Stimulated activated CD8-positive, alpha-beta memory T cell treated with anti-CD3 and anti-CD28 coated beads, Interleukin-4, amount 100 ng/mL, for 1 hour (primary cell): ENCODE measurements at places on chromosomes 4 and X.
A peak's percentile ranks its signal among the peaks of the same experiment; 100 is the strongest.

GRCh38 chrX:13939741-13940597, 89.7 kb downstream of the GEMIN8 start:
- no peak for DNase-seq

DNA sequence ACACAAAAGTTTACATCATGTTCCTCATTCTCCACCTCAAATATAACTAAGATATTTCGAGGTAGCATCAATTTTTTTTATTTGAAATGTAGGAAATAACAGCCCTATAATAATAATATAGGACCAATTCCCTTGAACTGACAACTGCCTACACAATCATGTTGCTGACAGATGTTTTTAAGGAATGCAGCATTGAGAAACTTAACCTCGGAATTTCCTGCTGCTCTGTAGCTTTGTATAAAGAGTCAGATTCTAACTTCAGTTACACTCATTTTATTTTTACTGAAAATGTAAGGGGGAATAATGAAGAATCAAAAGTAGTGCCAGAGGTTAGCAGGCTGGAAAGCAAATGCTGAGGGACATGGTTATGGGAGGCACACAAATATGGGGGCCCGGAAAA, 235.8 kb downstream of the RBMX2 start:
- no peak for DNase-seq

GRCh38 chr4:76753814-76754213, 144.1 kb downstream of the SOWAHB start:
- no peak for DNase-seq

GRCh38 chr4:113588895-113589668, 172.5 kb downstream of the CAMK2D start:
- DNase-seq, result no peak

- no peak for DNase-seq
Observed at GRCh38 chrX:139078761-139079280, 367.3 kb upstream of the FGF13 start.

DNA sequence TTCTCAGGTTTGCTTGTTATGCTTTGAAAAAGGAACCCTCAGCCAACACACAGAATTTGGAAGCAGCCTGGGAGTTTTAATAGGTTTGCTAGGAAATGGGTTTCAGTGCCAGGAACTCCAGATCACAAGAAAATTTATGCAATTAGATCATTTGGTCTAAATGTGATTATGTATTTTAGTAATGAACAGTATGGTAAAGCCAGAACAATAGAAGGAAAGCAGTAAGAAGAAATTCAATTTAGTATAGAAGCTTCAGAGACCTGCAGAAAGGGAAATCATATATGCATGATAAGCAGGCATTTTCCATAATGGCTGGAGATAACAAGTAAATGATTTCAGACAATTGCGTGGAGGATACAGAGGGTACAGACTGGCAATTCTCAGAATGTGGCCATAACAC, 184.7 kb downstream of the KCNIP4 start:
- no peak for DNase-seq

GRCh38 chr4:112312610-112313239, 15.6 kb downstream of the ALPK1 start:
- DNase-seq, result no peak

- no peak for DNase-seq
Observed at GRCh38 chrX:107579956-107580355, 48.4 kb upstream of the PRPS1 start.

- no peak for DNase-seq
Observed at GRCh38 chr4:95517576-95518345, 31.0 kb downstream of the UNC5C start.

DNA sequence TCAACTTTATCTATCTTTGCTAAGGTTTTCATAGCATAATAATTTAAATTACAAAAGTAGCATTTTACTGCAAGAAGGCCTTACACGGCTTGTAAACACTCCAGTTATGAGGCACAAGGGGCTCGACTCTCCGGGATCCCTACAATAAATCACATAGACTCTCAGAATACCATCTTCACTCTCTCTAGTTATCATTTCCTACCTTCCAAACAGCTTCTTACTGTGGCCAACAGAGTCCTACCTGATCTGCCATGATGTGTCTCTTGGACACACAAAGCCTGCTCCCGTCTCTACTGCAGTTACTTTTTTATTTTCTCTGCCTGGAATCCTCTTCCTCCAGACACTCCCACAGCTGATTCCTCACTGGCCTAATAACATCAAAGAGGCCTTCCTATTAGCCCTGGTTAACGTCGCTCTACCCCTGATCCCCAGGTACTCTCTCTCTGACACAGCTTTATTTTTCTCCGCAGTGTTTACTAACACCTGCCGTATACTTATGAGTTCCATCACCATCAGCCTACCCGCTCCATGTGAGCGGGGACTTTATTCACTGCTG, 559.6 kb upstream of the DIPK2B start:
- no peak for DNase-seq

DNA sequence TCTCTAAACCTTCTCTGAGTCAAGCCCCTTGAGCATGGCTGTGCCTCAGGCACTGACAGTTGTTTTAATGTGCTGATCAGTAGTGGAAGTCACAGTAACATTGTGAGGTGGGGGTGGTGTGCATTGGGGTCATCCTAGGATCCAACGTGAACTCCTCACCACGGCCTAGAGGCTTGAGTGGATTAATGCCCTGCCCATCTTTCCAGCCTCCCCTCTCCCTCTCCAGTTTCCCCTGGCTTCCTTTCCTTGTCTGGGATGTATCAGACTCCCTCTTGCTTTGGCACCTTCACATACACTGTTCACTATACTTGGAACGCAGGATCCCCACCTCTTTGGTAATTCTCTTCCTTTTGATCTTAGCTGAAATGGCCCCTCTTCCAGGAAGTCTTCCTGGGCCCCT, 13.3 kb upstream of the PJA1 start:
- no peak for DNase-seq

DNA sequence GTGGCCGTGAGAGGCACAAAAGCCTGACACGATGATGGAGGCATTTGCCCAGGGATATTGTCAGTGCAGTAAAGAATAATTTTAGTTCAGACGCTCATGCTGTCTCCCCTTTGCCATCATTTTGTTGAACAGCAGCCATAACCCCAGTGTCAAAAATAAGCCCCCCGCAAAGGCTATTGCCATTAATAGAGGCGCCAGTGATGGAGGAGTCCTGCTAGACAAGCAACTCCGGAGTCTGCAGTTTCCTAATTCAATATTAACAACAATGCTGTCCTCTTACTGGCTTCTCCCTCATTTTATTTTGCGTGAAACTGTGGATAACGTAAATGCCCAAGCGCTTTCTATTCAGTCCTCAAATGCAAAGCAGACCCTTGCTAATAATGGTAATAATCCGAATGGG, 603 bp upstream of the SMS start:
- DNase-seq, result no peak

DNA sequence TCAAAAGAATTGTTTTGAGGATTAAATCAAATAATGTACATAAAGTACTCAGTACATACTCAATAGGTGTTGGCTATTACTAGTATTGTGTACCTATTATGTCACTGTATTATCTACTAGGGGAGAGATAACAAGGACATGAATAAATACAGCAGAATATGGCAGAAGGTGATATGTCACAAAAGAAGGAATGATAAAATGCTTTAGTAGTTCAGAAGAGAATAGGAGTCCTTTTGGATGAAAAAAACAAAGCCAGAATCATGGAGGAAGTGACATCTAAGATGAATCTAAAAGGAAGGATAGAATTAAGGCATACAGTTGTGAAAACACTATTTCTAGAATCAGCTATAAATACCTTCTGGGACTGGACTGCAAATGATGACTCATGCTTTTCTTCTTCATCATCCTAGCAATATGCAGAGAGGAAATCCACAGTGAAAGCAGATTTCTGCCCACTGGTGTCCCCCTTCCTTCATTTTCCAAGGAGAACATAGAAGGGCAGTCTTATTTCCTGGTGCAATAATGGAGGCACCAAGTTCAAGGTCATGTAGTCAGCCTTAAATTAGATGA, 98.7 kb downstream of the GLUD2 start:
- DNase-seq, result no peak

DNA sequence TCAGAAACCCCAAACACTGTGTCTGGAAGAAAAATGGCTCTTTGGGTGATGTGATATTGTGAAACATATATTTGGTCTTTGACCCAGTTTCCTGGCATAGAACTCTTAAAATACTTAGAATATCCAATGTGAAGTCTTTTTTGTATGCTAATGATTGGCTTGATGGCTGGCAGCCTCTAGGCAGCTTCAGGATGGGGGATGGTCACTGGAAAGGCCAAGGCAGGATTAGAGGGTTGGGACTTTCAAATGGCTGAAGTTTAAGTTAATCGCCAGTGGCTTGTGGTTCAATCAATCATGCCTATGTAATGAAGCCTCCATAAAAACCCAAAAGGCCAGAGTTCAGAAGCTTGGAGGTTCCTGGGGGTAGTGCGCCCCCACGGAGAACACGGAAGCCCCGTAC, 33.5 kb upstream of the ESX1 start:
- no peak for DNase-seq

DNA sequence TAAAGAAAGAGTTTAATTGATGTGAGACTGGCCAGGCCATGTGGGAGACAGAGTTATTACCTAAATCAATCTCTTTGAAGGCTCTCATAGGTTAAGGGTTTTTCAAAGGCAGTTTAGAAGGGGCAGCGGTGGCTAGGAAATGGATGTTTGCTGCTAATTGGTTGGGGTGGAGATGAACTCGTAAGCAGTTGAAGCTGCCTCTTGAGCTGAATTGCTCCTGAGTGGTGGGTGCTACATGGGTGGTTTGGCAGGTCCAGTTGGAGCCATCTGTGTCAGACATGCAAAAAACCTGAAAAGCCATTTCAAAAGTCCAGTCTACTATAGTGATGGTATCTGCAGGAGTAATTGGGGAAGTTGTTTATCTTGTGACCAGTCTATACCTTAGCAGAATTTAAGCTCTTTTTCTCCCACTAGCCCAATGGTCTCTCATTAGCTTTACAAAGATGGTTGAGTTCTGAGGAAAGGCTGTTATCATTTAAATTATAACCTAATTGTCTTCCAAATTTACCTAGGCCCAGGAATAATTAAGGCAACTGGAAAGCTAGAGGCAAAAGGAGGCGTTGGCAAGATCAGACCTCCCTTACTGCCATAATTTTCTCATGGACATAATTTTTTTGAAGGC, 762.4 kb upstream of the FRG1 start:
- no peak for DNase-seq

- no peak for DNase-seq
Observed at GRCh38 chrX:144946666-144947065, 300.6 kb upstream of the SPANXN1 start.

DNA sequence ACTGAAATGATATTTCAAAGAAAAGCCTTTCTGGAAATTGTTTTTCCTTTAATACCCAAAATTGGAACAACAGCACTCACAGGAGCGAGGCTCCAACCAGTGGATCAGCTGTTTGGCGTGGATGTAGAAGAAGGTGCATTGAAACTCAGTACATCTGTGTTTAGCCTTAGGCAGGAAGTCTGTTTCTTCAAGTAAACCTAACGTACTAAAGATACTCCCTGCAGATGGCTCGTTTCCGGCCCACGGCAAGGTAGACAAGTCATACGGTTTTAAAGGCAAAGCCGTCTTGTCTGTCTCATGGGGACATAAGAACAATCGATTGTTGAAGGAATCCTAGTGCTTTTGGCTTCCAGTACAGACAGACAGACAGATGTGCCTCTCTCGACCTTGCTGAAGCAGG, 50.0 kb upstream of the CLCN4 start:
- DNase-seq, result peak; percentile 21

DNA sequence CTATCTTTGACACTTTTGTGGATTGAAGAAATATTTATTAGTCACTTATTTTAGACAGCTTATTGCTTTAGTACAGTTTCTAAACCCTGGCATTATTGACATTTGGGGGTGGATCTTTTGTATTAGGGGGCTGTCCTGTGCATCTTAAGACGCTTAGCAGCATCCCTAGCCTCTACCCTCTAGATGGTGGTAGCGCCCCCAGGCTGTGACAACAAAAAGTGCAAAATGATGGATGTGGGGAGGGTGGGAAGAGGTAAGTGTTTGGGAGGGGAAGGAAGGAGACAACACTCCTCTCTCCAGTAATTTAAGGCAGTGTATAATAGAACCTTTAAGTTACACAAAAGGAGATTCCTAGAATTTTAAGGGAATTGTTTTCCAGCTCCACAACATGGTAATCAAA, 1210.6 kb downstream of the C4orf33 start:
- DNase-seq, result no peak

GRCh38 chr4:44670506-44671199, 7.6 kb upstream of the GUF1 start:
- no peak for DNase-seq

DNA sequence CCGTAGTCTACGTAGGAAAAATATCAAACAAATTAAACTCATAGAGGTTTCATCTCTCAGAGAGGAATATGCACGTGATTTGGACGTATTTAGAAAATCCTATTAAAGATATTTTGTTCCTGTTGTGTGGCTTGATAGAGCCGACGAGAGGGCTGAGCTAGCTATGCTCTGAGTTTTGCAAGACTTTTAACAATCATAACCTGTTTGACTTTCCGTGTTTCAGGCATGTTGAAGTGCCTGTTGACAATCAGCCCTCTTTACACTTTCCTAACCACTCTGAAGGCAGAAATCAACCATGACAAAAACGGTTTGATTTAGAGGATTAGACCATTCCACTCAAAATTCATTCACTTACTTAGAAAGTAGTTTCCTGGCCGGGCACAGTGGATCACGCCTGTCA, 297.3 kb downstream of the ASMT start:
- DNase-seq, result no peak

GRCh38 chr4:153419673-153420278, 46.4 kb upstream of the TMEM131L start:
- no peak for DNase-seq

DNA sequence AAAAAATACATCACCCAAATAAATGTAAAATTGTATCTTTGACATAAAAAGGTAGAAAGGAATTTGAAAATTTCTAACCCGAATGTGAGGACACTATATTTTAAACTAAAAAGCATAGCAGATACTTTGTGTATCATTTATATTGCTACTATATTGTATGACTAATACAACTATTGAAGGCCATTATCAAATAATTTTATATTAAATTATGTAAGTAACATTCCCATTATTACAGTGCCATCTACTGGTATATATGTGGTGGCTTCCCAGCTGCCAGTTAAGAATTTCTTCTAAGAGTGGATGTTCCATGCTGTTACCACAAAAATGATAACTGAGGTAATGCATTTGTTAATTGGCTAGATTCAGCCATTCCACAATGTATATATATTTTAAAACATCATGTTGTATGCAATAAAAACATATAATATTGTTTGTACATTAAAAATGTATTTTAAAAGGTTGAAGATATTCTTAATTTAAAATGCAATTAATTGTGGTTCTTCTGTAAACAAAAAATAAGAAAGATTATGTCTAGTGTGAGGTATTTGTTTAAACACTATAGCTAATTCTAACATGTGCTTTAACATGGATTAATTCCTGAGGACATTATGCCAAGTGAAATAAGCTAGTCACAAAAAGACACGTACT, 65.3 kb downstream of the EGF start:
- no peak for DNase-seq

DNA sequence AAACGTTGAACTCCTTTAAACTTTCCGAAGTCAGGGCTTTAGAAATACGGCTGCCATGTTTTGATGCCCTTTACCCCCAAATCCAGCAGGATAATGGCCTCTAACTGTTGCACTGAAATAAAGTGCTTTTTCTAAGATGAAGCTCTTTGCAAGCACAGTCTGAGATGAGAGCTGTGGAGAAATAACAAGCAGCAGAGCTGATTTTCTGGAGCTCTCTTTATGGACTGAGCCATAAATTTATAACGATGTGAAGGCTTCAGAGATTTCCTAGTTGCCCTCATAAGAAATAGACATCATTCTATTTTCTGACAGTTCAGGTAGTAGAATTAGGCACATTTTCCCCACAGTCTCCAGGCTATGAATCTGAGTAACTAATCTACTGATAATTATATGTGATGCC, 567.3 kb downstream of the PDHA2 start:
- no peak for DNase-seq
